ENCODE measurements at places on chromosomes 12 and 14.

GRCh38 chr12:67534046-67534445, 114.5 kb upstream of the DYRK2 start:
- no peak for DNase-seq

DNA sequence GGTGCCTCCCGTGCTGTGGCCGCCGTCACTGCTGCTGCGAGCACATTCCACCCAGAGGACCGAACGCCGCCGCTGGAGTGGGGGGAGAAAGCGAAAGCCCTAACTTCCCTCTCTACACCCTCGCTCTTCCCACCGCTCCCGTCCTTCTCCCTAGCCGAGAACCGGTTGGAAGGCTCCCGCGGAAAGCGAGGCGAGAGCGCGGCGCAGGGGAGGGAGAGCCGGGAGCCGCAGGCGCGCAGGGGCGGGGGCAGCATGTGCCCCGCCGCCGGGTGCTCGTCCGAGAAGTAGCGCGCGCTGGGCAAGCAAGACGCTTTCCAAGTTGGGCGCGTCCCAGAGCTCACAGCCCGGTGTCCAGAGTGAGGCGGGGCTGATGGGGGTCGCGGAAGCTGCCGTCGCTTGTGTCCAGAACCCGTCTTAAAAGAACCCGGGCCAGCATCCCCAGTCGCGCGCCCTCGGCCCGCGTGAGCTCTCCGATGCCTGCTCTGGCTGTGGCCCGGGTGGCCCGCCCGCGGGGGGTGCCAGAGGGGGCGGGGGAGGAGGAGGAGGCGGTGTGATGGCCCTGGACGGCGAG, at the start of gene TRHDE:
TSS of gene TRHDE (plus strand) at position 280 of the 571 bp plus-strand sequence. CDS start at position 554, 274 bp downstream.
- no peak for DNase-seq

DNA sequence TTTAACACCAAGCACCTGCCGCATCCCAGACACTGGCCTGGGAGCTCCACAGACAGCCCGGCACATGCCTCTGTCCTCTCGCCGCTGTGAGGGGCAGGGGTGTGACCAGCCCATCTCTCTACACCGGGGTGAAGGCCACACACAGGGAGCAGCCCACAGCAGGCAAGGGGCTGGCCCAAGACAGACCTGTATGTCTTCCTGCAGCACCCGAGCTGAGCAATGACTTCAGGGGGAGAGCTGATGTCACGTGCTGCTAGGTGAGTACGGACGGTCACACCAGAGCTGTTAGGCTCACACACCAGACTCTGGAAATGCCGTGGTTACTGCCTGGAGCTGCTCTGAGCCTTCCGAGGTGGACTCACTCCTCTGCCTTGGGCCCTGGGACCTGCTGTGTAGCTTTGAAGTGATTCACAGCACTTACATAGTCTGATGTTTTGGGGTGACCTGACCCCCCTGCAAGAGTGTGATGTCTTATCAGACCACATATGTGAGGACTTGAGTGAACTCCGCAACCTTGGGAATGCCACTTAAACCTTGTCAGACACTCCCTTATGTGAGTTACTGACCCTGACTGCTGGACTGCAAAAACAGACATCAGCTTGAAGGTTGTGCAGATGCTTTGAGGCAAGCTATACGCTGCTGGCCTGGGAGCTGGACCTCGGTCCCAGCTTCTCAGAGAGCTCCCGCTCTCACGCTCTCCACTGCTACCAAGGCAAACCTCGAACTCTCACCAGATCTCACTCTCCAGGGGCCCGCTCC, 1.8 kb downstream of the XRCC3 start:
- DNase-seq, result no peak

DNA sequence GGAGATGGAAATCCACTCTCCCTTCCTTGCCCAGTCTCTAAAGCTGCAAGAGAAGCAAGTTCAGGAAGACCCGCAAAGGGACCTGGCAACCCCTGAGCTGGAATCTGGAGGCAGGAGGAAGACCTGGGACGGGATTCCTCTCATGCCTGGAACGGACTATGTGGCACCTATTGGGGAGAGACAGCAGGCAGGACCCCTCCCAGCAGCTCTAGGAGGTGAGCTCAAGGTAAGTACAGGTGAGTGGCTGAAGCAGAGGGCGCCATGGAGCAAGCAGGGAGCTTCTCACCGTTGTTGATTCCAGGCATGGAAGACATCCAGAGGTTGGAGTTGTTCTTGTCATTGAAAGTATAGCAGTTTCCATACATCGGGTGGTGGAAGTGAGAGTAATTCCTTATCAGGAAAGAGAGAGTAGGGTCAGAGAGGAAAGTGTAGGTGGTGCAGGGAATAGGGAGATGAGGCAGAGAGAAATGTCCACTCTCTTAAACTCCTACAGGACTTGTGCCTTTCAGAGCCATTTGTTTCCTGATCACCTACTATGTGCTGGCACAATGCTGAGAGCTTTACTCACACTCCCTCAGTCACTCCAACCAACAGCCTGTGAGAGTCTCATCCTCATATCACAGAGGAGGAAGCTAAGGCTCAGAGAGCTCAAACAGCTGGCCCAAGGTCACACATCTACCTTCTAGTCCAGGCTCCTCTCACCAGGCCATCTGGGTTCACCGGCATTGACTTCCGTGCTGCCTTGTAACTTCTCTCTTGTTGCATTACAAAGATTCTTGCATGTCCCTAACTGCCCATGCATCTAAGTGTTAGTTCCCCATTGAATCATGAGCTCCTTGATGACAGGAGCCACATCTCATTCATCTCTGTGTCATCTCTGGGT, 13.9 kb upstream of the TNFRSF1A start:
- peak; percentile 89 for DNase-seq

DNA sequence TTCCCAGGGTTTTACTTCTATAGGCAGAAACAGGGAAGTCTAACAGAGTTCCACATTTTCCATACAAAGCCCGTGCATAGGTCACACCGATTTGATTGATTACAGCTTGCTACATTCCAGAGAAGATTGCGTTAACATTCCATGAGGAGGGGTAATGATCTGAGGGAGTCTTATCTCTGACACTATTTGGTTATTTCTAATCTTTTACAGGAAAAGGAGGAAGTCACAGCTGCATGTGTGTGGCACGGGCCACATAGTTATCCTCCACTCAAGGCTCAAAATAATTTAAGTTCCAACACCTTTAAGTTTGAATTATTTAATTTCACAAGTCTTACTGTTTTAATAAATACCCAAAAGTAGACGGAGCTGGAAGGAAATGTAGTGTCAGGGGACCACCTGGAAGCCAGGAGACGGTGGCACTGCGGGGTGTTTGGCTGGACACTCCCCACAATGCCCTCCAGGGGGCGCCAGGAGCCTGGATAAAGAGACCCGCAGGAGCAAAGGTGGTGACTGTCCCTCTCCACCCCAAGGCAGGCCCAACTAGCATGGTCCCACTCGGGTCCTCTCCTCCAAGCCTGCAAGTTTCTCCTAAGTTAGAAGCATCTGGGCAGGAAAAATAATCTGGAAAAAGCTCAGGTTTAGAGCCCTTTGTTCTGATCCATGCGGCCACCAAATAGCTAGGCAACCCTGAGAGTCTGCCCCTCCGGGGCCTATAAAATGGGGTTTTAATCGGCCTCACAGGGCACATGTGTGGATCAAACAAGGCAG, 20.2 kb downstream of the KRT8 start:
- peak; percentile 62 for DNase-seq

- no peak for DNase-seq
Measured at GRCh38 chr14:86237733-86238132, 707.8 kb downstream of the FLRT2 start.

DNA sequence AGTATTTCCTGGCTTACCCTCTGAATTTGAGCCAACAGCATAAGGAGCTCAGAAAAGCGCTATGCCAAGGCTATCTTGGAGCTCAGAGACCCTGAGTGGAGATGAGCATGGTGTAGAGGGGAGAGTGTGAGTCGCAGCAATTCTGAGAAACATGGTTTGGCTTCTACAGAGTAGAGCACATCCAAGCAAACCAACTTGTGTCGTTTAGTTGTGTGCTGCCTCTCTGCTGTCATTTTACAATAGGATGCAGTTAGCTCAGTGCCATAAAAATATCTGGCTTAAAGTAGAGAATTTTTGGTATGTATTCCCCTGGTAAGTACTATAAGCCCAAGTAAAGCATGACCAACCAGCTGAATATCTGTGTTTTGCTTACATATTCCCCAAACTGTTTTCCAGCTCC, 249.2 kb downstream of the TRHDE start:
- no peak for DNase-seq

GRCh38 chr14:76781648-76782051, 20.4 kb downstream of the VASH1 start:
- no peak for DNase-seq

DNA sequence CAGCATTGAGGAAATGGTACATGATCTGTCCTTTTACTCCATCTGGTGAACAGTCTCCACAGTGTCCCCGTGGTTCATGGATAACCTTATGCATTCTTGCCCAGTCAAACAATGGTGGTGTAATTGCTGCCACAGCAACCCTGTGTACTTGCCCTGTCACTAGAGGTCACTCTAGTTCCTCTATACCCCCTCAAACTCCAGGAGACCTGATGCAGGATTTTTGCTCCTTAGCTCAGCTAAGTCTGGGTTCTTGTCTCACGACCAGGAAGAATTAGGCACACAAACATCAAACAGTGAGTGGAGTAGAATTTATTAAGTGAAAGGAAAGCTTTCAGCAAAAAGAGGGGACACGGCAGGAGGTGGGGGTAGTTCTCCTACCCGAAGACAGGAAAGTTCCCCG, 24.7 kb upstream of the EEA1 start:
- DNase-seq, result no peak

- DNase-seq, result no peak
Measured at GRCh38 chr12:96098631-96099030, 63.2 kb upstream of the LTA4H start.

GRCh38 chr12:107444771-107445170, 240.8 kb upstream of the PWP1 start:
- no peak for DNase-seq

All from inflammatory macrophage (primary cell).